ENCODE measurements at places on chromosomes 4 and X.
A peak's percentile ranks its signal among the peaks of the same experiment; 100 is the strongest.

GRCh38 chr4:182225257-182225852 is 17.8 kb upstream of the TENM3 start:
- no peak for DNase-seq

DNA sequence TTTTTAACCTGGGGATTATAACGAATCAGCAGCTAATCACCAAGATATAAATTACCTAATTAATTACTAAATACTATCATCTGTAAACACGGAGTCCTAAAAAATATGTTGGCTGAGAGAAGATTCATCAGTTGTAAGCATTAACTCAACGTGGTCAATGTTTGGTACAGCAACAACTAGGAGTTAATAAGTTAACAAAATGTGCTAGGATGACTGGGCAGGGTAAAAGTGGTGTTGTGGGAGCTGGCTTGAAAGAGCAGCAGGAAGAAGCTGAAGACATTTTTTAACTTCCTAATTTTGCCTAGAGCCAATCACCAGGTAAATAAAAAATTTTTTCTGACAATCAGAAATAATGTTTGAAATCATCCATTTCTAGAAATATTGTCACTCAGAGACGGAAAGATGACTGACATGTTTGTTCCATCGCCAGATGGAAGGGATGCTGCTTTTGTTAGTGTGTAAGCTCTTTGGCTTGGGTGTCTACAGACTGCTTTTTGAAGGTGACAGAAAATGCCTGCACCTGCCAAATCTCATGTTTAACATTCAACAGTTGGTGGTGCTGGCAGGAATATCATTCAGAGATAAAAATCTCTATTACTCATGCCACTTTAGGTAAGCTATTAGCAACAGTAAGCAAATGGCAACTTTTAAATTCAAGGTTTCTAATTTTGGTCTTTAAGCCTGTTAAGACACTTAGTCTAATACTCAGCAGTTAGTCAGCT is 1126.9 kb downstream of the STPG2 start:
- no peak for DNase-seq

DNA sequence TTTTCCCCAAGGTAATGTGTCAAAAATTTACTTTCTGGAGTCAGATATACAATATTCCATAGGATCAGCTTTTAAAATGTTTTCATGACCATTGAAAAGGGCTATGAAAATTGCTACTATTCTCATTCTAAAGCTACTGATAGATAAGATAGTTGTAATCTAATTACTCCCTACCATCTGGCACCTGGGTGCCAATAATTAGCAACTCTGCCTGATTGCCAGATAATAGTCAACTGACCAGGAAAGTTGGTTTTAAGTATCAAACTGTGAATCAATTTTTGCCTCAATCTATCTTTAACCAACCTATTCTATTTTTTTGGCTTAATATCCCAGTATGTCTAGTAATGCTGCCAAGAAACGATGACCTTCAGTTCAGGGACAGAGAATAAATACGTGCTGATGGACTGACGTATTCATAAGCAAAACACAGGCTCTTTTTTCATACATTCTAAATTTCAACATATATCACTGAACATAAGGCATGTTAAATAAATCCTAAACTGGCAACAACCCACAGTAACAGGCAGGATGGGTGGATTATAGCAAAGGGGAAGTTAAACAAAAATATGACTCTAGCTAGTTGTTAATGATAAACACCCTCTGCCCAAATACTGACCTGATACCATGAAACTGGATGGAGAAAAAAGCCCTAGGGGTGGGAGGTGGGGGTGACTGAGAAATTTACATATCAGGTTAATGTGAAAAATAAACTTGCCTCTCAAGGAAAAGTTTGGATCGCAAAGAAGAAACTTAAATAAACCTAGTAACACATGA is 18.2 kb downstream of the SH3RF1 start:
- DNase-seq = no peak

DNA sequence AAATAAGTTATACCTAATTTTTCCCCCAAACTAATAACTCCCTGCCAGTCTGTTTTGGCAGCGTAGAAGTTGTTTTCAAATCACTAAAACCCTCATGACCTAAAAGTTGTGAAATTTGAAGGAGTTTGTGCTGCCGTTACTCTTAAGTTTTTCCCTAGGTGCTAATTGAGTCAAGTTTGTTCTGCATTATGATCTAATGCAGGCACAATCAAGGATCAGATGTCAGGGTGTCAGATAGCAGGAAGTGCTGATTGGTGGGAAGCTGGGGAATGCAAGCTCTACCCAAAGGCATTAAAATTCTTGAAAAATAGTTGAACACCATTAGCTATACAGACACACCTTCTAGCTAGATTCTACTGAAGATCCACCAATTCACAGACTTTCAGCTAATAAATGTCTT is 51.9 kb downstream of the ARX start:
- no peak for DNase-seq

- DNase-seq = no peak
Observed at GRCh38 chrX:18769812-18770573, 62.5 kb downstream of the PPEF1 start.

- no peak for DNase-seq
Observed at GRCh38 chrX:19174401-19175025, 52.2 kb upstream of the ADGRG2 start.

DNA sequence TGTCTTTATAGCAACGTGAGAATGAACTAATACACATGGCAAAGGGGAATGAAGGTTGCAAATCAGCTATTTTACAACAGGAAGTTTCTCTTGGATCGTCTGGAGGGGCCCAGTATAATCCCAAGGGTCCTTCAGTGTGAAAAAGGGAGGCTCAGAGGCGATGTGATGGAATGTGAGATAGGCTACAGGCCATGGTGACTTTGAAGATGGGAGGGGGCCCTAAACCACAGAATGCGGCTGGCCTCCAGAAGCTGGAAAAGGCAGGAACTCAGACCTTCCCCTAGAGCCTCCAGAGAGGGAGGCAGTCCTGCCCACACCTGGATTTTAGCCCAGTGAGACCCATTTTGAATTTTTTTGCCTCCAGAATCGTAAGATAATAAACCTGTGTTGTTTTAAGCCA is 69.4 kb upstream of the PGM2 start:
- no peak for DNase-seq

GRCh38 chrX:17459661-17460060 is 84.7 kb downstream of the NHS start:
- DNase-seq = no peak

DNA sequence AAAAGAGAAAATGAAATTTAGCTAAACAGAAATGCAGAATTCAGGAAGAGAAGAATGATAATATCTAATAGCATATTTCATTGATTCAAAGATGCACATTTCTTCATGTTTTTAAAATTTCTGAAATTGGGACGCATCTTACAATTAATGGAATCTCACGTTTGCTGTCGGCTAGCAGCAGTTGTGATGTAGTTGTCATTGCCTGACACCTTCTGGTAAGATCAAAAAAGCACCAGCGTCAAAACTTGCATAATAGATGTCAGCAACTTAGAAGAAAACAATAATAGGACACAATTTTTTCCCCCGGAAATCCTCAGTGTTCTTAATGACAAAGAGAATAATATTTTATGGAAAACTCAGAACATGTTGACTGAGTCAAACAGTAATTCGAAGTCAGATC is 29.8 kb upstream of the SLC7A3 start:
- DNase-seq = peak; percentile 16

DNA sequence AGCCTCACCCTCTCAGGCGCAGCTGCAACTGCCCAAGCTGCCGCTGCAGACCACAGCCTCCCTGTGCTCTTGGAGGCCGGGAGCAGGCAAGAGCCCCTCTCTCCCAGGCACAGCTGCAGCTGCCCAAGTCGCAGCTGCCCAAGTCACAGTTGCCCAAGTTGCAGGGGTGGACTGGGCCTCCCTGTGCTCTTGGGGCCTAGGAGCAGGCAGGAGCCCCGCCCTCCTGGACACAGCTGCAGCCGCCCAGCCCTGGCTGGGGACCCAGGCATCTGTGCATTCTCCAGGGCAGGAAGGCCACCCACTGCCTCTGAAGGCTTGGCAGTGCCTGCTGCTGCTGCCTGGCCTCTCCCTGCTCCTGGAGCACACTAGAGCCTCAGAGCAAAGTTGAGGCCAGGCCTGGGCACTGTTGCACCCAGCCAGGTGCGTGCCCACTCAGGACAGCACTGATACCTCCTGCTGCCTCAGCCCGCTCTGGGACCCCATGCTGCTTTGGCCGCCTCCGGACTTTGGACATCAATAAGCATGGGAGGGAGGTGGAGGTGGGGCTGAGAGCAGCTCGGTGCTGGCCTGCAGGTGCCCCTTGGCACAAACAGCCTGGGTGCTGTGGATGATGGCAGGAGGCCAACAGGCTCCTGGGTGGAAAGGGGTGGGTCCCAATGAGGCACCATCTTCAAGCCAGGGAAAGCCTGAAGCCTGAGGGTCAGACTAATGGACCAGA is 247.5 kb downstream of the PDGFC start:
- DNase-seq = no peak

DNA sequence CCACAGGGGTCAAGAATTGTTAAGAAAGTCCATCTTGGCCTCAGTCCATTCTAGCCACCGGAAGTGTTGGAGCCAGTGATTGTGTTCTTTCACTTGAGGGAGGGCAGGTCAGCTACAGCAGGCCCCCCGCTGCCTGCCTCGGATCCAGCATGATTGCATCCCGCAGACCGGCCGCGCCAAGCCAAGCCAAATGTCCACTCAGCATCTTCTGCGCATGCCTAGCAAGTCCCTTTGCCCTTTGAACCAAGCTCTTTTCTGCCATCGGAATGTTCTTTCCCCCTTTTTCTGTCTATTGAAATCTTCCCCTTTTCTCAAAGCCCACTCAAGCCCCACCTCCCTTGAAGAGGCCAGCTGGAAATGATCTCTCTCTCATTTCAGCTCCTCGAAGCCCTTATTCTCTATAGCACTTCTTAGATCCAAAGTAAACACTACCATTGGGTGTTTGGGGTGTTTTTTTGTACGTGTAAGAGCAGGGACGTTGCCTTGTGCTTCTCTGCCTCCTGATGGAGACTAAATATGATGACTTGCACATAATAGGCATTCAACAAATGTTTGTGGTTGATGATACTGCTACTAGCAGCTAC is 147.8 kb upstream of the BCOR start:
- DNase-seq = no peak

DNA sequence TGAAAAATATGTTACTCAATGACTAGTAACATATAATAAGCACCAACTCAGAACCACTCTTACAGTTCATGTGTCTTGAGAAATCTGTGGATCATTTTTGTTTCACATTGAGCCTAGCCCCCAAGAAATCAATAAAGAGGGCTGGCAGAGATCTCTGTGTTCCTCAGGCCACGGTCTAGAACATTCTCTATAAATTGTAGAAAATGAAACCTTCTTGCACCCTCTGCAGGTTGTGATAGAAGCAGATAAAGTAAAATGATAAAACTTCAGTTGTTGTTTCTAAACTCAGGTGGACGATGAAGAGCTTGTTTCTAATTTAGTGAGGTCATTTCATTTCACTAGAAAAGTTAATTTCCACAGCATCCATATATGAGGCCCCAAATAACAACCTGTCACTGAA is 182.7 kb downstream of the KIT start:
- no peak for DNase-seq

DNA sequence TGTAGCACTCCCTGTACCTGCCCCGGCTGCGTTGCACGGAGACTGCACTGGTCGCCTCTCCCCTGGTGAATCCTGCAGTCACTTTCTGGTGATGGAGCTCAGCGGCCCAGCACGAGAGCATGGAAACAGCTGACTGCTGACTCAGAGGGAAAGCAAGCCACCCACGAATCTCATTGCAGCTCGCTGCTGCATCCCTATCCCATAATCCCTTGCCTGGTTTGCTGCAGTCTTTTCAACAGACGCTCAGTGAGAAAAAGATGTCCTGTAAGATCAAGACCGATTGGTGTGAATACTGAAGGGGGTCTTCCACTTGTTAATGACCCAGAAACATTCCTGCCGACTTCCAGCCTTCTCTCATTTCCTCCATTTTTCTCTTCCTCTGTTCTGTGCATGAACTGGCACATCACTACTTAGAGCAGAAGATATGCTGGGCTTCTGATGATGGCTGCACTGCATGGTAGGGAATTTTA is 52.9 kb downstream of the TRIM2 start:
- DNase-seq = peak; percentile 72

All from pons (tissue), 1 donor.